ENCODE measurements at places on chromosomes 12 and 14.

- no peak for DNase-seq
Measured at GRCh38 chr12:132411457-132411856, 78.5 kb upstream of the FBRSL1 start.

DNA sequence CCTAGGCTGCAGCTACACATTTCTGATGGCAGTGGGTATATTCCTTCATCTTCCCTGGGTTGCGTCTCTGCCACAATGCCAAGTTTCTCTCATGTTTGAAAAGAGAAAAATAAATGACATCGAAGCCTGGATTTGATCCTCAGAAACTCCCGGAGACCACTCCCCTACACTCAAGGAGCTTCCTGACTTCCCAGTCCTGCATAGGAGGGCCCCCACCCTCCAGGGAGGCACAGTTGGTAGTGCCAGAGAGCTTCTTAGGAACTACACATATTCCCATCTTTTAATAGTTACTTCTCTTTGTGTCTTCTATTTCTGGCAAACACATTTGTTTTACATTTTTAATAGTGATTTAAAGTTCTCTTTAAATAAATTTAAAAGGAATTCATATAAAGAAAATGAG lies 30.7 kb downstream of the AP5M1 start:
- no peak for DNase-seq

DNA sequence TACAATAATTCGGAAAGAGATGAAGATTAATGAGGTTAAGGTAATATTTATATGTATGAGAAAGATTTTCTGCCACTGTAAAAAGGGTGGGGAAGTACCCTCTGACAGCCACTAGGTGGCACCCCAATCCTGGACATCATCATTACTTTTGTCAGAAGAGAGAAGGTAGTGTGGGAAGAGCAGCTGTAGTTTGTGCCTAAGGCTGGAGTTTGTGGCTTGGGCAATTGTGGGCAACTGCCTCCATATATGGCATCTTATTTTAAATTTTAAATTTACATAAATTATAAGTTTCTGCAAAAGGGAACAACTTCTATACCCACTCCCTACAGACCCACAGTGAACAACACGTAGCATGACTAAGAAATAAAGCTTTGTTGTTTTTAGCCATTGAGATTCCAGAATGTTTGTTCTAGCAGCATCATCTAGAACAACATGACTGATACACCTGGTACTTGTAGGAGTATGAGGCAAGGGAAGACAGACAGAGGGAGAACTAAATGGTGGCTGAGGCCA lies 34.4 kb upstream of the SYCP3 start:
- DNase-seq = no peak

DNA sequence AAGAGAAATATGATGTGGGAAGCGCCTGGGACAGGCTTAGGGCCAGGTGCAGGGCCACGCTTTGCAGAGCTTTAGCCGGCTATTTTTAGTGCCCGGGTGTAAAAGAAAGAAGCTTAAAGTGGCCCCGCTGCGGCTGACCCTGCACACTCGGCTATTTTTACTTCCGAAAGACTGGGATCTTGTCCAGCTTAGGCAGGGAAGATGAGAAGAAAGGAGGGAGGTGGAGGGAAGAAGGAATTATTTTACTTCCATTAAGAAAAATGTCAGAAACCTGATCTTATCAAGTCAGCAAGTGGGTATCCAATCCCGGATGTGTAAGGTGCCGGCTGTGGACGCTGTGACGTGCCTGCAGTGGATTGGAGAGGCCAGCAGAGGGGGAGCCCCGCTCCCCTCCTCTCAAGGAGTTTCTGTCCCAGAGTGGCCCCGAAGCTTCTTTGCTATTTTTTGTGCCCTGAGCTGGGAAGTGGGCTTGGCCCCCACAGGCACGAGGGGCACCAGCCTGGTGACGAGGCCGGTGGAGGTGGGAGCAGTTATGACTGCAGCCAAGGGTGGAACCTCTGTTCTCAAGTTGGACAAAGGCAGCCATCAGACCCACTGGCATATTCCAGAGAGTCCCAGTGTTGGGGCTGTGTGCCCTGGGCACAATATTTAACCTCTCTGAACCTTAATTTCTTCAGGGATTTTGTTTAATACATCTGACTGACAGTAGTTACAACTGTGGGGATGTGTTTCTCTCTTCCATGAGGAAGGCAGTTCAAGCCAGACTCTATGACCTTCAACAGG lies 97.7 kb downstream of the ESRRB start:
- no peak for DNase-seq

DNA sequence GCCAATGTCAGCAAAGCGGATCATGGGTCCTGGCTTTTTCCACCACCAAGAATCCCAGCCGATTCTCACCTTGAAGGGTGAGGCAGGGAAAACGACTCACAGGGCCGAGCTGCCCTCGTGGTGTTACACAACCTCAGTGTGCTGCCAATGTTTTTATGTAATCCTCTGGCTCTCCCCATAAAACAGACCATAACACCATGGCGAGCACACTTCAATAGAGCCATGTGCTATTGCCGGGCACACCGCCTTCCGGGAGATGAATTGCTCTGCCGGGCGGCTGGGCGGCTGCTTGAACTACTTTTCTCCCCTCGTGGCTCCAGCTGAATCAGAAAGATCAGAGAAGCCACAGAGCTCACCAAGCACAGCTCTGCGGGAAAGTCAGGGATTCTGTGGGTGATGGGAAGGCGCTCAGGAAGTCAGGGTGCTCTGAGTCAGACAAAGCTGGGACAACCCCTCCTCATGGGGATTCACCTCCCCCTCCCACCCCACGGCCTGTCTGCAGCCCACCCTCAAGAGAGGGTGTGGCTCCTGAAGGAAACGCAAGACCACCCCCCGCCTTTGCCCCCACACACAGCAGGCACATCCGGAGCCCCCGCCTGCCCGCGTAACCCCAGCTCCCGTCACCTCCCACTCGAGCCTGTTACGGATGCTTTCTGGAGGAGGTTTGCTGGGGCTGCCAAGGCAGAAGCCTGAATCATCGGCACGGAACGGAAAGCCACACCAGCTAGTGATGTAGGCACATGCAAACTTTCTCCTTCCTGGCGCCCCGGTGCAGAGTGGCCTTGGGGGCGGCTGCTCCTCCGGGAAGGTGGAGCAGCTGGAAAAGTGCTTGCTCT lies 1.8 kb downstream of the GALNT9 start:
- DNase-seq = no peak

GRCh38 chr12:49916129-49916919 lies 12.6 kb upstream of the FAIM2 start:
- DNase-seq = no peak

DNA sequence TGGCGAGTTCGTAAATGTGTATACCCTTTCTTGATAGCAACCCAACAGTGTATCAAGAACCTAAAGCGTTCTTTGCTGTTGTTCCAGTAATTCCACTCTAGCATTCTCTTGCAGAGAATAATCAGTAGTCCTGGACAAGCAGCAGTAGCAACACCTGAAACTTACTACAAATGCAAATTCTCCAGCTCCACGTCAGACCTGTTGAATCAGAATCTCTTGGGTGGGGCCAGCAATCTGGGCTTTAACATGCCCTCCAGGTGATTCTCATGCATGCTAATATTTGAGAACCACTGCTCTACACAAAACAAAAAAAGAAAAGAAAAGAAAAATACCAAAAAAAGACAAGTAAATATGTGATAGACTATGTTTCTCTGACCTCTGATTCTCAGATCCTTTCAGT lies 10.1 kb downstream of the PTGDR start:
- DNase-seq = no peak

DNA sequence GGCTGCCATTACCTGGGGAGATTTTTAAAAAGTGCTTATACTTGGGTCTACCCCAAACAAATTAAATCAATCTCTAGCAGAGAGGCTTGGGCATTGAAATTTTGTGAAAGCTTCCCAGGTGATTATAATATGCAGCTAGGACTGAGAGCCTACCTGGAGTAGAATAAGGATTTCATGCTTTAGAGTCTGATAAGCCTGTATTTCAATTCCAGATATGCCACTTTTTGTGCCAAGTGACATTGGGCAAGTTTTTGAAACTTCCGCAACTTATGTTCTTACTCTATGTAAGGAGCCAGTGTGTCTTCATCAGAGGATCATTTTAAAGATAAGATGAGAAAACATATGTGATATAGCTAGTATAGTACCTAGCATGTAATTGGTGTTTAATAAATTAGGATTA lies 159.8 kb upstream of the LRIG3 start:
- DNase-seq = no peak

DNA sequence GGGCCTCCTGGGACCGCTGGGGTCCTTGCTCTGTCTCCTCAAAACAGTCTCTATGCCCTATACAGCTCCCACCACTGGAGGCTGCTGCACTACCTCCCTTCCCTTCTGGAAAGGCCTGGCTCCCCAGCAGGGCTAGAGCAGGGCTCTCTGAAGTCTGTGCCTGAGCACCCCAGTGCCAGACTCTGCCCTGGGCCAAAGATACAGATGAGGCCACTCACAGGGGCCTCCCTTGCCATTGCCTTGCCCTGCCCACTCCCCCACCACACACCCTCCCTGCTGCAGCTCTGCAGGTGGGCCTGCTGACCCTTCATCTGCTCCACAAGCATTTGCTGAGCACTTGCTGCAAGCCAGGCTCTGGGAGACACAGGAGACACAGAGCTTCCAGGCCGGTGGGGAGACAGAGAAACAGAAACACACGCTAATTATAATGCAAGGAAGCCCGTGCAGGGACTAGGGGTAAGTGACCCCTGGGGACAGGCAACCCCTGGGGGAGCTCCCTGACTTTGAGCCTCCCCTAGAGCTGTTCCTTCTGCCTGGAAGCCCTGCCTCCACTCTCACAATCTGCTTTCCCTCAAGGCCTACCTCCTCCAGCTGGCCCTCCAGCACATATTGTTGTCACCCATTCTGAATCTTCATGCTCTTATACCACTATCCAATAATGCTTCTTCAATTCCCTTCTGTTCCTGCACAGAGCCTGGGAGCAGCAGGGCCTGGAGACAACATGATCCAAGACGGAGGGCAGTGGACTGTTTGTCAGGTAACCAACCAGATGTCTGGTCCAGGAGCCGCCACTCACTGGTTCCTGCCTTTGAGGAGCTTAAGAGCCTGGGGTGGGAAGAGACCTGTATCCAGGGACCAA lies 32.6 kb upstream of the PNMA1 start:
- no peak for DNase-seq

- no peak for DNase-seq
Measured at GRCh38 chr14:32332415-32333316, 3.6 kb downstream of the AKAP6 start.

GRCh38 chr12:53625373-53625945 lies 723 bp downstream of the ATF7 start:
- no peak for DNase-seq

DNA sequence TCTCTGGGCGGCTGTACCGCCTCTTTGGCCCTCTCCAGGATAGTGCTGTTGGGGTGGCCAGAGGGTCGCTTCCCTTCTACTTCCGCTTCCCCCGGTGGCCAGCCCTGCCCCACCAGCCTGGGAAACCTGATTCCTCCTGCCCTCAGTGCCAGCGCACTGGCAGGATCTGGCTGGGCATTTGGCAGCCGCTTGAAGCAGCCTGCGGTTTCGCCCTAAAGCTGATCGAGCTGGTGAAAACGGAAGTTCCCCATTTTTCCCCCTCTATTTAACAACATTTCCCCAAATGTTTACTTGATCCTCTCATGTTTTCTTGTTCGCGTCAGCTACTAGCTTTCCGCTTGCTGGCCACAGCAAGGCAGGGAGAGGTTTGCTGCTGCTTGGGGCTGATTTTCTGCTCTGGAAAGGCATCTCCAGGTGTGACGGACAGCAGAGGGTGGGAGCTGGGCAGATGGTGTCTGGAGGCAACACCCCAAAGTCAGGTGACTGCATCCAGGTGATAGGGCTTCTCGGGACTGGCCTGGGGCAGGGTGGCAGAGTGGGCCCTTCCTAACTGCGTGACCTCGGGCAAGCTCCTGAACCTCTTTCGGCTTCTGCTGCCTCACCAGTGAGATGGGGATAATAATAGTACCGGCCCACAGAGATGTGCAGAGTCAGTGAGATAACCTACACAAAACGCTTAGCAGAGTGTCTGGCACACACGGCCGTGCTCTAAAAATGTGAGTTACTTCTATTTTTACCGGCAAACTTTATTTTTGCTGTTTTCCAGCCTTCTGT lies 53.1 kb downstream of the TSPAN9 start:
- peak; percentile 13 for DNase-seq

- DNase-seq = no peak
Measured at GRCh38 chr14:32471181-32471580, 142.1 kb downstream of the AKAP6 start.

DNA sequence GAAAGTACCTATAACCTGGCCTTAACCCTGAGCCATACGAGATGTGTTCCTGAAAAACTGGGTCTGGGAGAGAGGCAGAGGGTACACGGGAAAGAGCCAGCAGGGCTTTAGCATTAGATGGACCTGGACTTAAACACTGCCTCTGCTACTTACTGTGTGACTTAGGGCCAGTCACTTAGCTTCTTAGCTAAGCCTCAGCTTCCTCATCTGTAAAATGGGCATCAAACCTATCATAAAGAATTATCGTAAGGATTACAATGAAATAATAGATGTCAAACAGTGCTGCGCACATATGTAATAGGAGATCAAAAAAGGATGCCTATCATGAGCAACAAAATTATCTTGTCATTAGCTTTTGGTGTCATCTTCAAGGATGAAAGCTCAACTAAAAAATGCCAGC lies 23.6 kb downstream of the ANAPC5 start:
- DNase-seq = no peak

- DNase-seq = no peak
Measured at GRCh38 chr12:93336291-93336741, 41.4 kb upstream of the NUDT4 start.

DNA sequence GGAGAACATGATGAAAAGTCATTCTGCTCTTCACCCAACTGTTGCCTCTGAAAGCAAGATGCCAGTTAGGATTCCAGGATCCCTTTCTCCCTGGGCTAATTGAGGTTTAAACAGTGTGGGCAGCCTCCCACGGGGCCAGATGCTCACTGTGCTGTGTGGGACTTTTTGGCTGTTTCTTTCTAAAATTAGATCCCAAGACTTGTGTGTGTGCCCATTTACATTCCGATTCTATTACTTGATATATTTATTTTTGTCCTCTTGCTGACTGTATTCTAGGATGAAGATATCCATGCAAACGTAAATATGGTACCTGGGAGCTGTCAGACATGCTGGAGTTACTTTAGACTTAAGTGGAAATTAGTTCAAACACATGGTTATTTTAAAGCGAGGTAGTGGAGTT lies 6.2 kb downstream of the IFT43 start:
- no peak for DNase-seq

DNA sequence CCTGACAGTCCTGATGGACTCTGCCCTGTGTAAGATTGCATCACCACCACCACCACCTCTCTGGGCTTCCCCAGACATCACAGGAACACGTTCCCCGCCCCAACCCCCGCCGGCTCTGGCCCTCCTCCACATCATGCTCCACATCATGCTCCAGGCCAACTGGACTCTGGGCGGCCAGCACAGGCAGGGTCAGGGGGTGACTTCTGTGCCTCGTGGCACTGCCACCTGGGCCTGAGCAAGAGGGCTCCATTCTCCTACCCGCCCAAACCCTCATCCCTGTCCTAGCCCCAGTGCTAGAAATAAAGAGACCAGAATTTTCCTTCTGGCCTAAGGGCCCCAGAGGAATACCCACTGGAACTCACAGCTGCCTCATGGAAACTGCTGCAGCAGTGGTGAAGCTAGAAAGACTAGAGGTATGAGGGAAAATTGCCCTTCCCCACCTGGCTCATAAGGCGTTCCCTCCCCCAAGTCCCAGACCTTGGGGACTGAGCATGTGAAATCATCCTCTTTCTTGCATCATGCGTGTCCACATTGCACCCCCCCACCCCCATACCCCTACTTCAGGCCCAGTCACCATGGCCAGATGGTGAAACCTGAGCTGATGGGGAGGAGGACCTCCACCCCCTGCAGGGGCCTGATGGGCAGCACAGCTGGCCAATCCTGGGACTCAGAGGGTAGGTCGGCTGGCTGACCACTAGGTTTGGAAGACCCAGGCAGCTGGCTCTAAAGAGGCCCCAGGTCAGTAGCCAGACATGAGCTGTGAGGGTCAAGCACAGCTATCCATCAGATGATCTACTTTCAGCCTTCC lies at the start of gene INHBE:
Gene INHBE, plus strand, starts transcription at position 742 of the 808 bp plus-strand sequence. CDS start 230 bp downstream, outside the sequence.
- no peak for DNase-seq
